ENCODE measurements at places on chromosomes 1 and 21.

DNA sequence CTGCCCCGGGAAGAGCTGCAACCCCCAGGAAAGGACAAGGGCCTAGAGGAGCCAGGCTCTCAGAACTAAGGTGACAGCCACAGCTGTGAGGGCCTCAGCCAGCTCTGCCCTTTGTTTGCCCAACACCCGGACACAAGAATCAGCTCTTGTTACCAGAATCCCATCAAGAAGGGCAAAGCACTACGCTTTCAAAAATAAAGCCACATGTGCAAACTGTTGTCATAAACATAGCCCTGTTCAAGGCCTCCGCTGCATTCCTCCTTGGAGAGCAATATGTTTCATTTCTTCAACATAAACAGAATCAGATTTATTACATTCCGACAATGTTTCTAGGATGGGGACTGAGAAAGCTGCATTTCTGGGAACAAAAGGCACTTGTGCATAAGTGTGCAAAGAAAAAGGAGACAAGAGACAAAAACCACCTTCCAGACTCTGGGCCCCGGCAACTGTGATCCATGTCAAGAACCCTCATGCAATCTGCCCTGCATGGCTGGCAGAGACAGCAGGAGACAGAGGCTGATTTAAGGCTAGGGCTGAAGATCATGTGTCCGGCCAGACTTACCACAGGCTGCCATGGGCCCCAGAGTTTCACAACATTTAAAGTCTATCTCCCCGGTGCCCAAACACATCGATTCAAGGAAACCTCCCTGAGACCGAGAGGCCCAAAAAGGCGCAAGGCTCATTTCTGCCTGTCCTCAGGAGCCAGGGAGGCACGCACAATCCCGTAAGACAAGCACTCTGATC is 71.0 kb downstream of the SSBP3 start:
- DNase-seq: no peak

DNA sequence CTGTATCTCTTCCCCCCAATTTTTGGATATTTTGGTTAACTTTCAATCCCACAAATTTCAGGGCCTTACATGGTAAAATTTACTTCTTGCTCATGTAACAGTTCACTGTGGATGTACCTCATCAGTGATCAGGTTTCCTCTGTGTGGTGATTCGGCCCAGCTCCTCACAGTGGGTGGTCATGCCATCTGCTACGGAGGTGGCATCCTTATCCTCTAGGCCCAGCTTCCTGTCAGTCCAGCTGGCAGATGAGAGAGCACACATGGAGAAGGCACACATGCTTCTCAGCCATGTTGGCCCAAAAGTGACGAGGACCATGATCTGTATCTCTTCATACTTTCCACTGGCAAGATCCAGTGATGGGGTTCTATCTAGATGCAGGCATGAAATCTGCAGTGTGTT is 27.2 kb downstream of the PCBP3 start:
- no peak for DNase-seq

- peak; percentile 27 for DNase-seq
Measured at GRCh38 chr1:245213066-245213831, 58.5 kb downstream of the KIF26B start.

GRCh38 chr1:78980511-78980910 is 26.0 kb downstream of the ADGRL4 start:
- no peak for DNase-seq

DNA sequence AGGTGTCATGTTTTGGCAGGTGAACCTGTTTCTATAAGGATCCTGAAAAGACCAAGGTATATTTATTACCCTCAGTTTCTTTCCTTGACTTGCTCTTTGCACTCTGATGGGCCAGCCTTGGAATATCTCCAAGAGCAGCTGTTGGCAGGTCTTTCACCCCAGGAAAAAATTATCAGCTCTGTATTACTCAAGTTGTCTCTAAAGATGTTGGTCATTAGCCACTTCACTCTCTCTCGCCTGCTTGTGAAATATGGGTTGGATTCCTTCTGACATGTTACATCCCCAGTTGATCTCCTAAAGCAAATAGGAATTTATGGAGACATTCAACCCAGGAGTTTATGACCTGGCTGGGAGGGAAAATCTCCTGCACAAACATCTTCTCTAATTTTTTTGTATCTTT is 85.9 kb downstream of the KCNJ15 start:
- no peak for DNase-seq

GRCh38 chr1:79207786-79208185 is 201.3 kb upstream of the ADGRL4 start:
- DNase-seq: no peak

DNA sequence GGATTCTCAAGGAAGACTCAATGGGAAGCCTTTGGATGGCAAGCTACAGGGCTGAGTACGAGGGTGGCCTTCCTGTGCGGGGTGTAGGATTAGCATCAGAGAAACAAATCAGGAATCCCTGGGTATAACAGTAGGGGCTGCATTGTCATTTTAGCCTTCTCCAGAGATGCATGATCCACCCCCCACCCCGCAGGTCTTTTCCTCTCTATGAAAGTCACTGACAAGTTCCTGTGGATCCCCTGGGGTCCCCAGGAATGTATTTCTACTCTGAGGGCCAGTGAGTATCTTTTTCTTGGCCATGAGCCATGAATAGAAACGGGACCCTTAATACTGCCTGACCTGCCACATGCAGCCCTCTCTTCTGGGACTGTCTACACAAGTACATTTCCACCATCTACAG is 473.0 kb upstream of the VAMP3 start:
- no peak for DNase-seq

DNA sequence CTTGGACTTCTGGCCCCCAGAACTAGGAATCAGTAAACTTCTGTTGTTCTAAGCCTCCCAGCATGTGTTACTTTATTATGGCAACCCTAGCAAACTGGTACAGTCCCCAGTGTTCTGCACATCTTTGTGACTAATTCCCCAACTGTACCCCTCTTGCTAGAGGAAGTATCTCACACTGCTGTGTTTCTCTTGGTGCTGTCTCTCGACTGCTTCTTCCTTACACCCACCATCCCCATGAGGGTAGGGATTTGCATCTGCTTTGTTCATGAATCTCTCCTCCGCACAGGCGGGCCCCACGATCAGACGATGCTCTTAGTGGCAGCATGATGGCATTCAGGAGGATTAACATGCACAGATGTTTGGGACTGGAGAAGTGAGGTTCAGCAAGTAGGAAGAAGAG is 46.7 kb downstream of the CLIC6 start:
- no peak for DNase-seq

- DNase-seq: no peak
Measured at GRCh38 chr1:182035097-182035770, 26.3 kb downstream of the ZNF648 start.

DNA sequence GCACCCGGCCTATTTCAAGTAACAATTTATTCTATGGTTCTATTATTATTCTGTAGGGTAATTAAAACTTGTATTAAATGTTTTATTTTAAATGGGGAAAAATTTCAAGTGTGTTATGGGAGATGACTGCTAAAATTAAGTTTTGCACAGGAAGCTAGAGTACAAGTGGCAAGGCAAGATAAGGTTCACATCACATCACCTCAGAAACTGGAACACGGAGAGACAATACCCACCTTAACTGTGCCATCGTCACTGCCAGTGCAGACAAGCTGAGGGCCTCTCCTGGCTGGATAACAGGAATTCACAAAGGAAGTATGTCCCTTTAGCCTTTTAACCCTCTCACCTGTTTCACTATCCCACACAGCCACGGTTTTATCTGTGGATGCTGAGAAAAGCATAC is 7.6 kb downstream of the SNRNP40 start:
- no peak for DNase-seq

DNA sequence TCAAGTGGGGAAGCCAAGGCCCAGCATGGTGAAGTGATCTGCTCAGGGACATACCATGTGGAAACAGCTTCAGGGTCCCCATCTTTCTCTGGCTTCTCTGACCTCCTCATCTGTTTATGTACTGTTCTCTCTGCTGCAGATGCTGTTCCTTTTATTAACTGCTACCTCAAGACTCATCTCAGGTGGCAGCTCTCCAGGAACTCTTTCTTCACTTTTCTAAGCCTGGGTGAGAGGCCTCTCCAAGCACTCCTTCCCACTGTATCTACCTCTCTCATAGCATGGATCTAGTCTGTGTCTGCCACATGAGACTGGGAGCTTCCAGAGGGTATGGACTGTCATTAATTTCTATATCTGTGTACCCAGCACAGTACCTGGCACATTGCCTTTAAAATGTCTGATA is 73.4 kb upstream of the PPM1J start:
- no peak for DNase-seq

- DNase-seq: no peak
Measured at GRCh38 chr1:5686925-5687706, 305.1 kb downstream of the NPHP4 start.

- no peak for DNase-seq
Measured at GRCh38 chr1:8349961-8350360, 32.0 kb downstream of the SLC45A1 start.

GRCh38 chr1:43995984-43996732 is 4.8 kb downstream of the CCDC24 start:
- no peak for DNase-seq

- no peak for DNase-seq
Measured at GRCh38 chr1:204495078-204495753, 611 bp upstream of the PIK3C2B start.

- DNase-seq: no peak
Measured at GRCh38 chr1:225818229-225818628, 8.3 kb downstream of the EPHX1 start.

GRCh38 chr1:23341931-23342692 is 2.0 kb downstream of the HNRNPR start:
- DNase-seq: no peak

GRCh38 chr21:25970254-25970930 is 200.2 kb downstream of the APP start:
- no peak for DNase-seq

GRCh38 chr1:153119491-153119971 is 6.2 kb upstream of the SPRR2F start:
- DNase-seq: no peak

GRCh38 chr1:89287181-89288050 is 14.8 kb upstream of the GBP5 start:
- DNase-seq: no peak

DNA sequence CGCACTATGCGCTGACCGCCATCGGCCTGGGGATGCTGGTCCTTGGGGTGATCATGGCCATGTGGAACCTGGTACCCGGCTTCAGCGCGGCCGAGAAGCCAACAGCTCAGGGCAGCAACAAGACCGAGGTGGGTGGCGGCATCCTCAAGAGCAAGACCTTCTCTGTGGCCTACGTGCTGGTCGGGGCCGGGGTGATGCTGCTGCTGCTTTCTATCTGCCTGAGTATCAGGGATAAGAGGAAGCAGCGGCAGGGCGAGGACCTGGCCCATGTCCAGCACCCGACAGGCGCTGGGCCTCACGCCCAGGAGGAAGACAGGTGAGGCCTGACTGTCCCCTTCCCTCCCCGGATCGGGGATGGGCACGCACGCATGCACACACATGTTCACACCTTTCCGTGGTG is 31.9 kb upstream of the FHAD1 start:
- DNase-seq: no peak

- no peak for DNase-seq
Measured at GRCh38 chr1:25683177-25683576, 66.6 kb downstream of the MAN1C1 start.

GRCh38 chr1:25765136-25765922 is 34.7 kb upstream of the SELENON start:
- DNase-seq: no peak

DNA sequence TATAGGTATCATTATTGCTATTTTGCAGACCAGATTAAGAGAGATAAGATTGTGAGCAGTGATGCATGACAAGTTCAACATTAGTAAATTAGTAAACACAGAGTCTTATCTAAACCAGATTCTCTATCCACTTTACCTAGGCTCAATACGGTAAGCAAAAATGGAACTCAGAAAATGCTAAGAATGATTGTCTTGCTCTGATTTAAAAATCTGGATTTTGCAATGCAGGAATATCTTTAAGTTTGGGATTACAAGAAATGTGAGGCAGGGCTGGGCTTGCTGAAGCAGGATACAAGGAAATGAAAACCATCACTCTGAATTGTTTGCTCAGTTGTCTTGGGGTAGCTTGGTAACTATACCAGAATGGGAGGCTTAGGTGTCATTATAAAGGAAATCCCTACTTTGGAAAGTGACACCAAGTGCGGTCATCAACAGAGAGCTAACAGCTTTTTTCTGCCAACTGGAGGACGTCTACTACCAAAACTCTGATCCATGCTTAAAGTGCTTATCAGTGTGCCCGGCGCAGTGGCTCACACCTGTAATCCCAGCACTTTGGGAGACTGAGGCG is 332.7 kb upstream of the RUNX1 start:
- DNase-seq: no peak

GRCh38 chr1:17857996-17858395 is 102.9 kb downstream of the ACTL8 start:
- DNase-seq: peak; percentile 33

GRCh38 chr1:45370575-45370974 is 30.3 kb upstream of the MUTYH start:
- no peak for DNase-seq

DNA sequence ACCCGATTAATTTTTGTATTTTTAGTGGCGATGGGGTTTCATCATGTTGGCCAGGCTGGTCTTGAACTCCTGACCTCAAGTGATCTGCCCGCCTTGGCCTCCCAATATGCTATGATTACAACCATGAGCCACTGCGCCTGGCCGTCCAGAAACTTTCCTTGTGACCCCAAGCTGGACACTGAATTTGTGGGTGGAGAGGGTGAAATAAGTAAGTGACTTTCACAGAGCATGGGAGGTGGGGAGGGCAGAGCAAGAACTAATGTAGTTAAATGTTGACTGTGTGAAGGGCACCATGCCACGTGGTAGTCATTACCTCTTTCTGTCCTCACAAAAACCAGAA is 2.7 kb upstream of the UTP11 start:
- no peak for DNase-seq

DNA sequence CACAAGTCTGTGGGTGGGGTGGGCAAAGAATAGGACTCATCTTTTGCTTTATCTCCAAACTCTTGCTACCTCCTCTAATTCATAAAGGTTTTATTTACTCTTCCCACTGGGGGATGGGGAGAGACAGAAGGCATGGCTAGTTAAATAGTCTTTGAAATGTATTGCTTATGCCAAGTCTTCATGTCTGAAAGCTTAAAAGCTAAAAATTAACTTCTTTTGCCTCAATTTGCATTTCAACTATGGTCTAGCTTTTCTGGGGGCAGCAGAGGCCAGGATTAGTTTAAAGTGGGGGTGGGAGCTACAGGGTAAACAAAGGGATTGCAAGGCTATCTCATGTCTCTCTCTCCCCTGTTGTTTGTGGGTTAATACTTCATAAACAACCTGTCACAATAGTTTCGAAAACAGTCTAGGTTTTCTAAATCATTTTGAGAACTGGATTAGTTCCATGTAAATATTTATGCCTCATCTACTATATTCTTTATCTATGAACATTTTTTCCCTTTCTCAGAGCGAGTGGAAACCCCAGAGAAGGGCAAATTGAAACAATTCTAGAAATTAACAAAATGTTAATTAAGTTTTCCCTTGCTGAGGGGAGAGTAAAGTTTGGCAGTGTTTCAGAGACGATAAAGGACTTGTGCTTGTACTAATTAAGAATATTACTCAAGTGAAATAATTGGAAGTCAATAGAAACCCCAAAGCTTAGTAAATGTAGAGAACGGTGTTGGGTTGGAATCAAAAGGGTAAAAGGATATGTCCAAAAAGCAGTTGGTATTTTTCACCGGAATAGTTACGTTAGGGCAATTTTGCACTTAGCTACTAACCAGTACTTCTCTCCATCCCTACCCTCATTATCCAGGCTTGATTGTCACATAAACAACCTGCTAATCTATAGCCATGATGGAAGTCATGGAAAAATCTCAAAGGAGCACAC is 182.2 kb downstream of the GIPC2 start:
- DNase-seq: no peak

Data from NCI-H1092 (cell line).